Activated CD8-positive, alpha-beta memory T cell treated with anti-CD3 and anti-CD28 coated beads for 1 hour (primary cell): ENCODE measurements at places on chromosomes 4 and X.

- DNase-seq: no peak
Measured at GRCh38 chrX:18725310-18725943, 18.0 kb downstream of the PPEF1 start.

- no peak for DNase-seq
Measured at GRCh38 chr4:79584352-79584751, 176.3 kb upstream of the GK2 start.

DNA sequence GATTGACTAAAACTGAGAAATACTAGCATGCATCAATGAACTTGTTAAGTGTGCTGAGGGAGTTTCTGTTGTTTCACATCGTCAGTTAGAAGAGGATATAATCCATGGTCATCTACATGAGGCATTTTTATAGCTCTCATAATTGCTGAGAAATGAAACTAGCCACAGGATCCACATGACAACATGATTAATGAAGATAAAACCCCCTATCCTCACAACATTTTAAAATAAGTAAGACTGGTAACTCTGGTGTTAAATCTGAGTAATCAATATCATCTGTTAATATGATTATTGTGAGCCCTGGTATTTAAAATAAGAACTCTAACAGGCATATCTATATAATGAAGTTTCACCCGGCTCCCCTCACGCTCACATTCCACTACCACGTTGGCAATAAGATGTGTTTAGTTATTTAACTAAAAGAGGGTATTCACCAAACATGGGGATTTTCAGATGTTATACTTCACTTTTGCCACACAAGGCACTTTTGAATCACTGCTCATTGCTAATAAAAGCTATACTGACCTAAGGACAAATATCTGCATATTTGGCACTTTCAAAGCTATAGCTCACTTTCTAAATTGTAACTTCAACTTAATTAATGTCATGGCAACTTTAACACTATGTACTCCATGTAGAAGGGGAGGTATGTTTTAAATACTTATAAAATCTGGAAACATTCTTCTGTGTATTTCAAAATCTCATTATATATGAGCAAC lies 6.7 kb downstream of the UNC5C start:
- no peak for DNase-seq

DNA sequence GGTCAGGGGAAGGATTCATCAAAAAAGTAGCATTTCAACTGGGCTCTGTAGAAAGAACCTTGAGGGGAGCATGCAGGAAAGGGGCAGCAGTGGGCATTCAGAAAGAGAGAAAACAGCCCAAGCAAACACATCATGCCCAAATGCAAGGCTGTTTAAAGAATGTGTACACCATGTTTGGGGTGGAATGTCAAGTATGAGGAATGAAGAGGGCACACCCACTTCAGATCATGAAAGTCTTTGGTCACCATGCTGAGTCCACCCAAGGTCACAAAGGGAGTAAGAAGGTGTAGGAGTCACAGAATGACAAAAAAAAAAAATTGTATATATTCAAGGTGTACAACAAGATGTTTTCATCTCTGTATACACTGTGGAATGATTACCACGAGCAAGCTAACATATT lies 9.4 kb downstream of the S100G start:
- DNase-seq: no peak

GRCh38 chrX:9576059-9576458 lies 111.2 kb downstream of the TBL1X start:
- DNase-seq: no peak
